Stimulated activated CD4-positive, alpha-beta T cell treated with anti-CD3 and anti-CD28 coated beads, Interleukin-12 subunit alpha, Interleukin-12 subunit beta, amount 100 ng/mL, for 24 hours (primary cell): ENCODE measurements at places on chromosomes 12 and 14.

- no peak for DNase-seq
These were observed 97.9 kb upstream of the NUDT4 start for GRCh38 chr12:93279565-93280412.

- DNase-seq = no peak
These were observed 14.1 kb downstream of the IL31 start for GRCh38 chr12:122159882-122160281.

DNA sequence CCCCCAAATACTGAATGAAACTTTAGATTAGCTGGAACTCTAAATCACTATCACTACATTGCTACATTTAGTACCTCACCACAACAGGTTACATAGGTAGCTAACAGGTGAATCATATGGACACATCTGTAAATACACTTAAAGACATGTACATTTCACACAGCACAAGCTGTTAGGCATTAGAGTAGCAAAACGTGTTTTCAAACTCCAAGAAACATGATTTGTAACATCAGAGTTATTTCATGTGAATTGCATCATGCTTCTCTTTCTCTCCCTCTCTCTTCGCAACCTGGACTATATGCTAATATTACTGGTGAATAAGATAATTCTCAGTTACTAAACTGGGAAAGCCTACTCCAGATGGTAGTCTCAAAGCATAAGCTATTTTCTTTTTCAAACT lies 4.3 kb downstream of the SEL1L start:
- no peak for DNase-seq

DNA sequence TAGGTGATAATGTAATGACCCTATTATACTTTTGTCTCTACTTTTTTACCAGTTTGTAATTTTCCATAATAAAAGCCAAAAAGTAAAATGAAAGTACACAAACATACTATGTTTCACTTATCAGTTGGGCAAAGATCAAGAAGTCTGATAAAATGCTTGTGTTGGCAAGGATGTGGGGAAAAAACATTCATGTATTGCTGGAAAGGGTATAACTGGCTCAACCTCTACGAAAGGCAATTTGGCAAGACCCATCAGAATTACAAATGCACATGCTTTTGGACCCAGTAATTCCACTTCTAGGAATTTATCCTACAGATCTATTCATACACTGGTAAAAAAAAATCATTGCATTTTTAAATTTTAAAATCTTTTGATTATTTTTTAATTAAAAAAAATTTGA lies 68.0 kb downstream of the SPTB start:
- DNase-seq = no peak

GRCh38 chr12:2615665-2616402 lies 178.9 kb upstream of the FKBP4 start:
- no peak for DNase-seq

GRCh38 chr14:52089218-52089617 lies 20.4 kb upstream of the NID2 start:
- no peak for DNase-seq

DNA sequence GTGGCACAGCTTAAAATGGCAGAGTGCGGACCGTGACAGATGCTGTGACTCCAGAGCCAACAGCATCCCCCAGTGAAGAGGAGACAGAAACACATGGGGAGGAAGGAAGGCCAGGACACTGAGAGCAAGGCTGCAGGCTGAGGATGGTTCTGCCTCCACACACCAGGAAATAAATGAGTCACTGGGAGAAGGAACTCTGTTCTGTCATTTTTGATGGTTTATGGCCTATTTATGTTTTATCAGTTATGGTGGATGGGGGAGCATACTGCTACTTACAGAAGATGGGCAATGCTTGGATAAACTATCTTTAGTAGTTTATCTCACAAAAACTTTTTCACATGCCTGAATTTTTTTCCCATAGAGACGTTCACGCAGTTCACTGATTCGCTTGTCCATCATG lies 33.8 kb downstream of the ZFYVE21 start:
- DNase-seq = no peak

GRCh38 chr12:106897981-106898901 lies 57.5 kb upstream of the TMEM263 start:
- DNase-seq = no peak

DNA sequence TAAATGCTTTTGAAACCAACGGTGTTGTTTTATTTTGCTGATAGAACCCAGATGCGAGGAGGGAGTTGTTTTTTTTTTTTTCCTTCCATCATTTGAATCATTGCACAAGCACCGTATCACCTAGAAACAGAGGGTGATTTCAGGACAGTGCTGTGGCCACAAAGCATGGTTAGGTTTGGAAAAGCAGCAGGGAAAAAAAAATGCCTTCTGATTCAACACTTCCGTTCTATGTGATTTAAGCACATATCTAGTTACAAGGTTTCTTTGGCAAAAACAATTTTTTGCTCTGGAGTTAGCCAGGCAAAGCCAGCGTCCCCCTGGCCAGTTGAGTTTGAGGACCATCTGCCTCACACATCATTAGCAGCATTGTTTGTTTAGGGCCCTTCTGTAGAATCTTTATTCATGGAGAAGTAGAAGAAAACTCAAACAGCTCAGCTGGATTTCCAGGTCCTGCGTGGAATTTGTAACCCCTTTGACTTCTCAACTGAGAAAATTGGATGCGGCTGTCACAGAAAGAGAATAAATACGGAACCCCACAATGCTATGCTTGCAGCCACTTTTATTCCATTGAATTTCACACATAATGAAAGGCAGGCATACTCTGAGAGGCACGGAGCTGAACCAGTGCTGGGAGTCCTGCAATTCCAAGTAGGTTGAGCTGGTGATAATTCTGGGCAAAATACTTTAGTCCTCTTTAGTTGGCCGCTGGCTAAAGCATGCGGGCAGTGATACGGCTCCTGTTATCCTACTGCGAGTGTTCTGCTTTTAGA lies 17.0 kb upstream of the WNT5B start:
- DNase-seq = no peak

DNA sequence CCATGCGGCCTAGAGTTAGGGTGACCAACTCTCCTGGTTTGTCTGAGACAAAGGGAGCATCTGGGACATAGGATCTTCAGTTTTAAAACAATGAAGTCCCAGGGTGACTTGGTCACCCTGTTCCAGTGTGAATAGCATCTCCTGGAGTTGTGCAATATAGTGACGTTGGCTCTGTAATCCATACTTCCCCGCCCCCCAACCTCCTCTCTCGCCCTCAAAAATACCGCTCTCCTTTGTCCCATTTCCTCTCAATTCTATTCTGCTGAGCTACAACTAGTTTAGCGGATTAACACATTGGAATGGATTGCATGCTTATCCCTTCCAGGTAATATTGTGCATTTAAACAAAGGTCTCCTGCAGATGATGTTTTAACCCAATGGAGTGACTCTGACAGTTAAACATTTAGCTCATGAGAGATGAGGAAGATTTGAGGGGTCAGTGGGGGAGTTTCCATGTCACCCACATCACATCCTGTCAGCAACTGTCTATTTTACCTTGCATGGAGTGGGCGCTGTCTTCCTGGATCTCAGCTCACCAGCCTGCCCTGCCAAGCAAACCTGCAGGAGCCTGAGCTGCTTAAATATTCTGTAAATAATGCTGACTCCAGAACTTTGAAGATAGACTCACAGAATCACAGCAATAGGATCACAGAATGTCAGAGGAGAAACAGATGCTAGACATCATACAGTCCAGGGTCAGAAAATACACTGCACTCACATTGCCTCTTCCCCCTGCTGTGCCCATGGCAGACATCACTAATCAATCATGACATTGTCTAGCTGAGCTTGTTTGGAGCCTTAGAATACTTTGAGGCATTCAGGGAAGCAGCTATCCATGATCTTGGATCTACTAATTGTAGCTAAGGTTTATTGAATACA lies 43.0 kb downstream of the MAP1LC3B2 start:
- no peak for DNase-seq

- no peak for DNase-seq
These were observed 14.6 kb upstream of the RBM19 start for GRCh38 chr12:113980537-113981337.

DNA sequence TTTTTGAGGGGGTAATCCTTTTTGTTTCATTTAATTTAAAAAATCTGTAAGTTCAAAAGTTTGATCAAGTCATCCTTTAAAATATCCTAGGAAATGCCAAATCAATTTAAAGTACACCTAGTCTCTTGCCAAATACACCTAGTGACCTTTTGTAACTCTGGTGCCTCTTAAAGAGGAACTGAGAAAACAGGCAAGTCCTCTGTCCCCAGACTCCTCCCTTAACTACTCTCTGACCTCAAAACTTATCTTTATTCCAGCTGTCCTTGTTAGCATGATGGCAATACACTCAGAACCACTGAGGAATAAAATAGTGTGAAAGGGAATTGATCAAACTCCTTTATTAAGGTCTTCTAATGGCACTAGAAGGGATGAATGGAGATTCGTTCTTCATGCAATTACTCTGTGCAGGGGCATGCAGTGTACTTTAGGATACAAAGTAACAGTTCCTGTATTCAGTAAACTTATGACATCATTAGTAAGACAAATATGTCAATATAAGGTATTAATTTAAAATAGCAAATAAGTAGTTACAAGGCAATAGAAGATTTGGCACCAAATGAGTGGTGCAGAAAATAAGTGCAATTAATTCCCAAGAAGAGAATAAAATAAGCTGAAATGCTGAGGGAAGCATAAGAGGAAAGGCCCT lies 3.3 kb downstream of the FAR2 start:
- no peak for DNase-seq

GRCh38 chr12:77630790-77631445 lies 199.8 kb upstream of the NAV3 start:
- no peak for DNase-seq
